ENCODE measurements at places on chromosomes 1 and 21. TPM values are rescaled to one million over a fixed set of nuclear protein-coding genes. Genes with fewer than 3 reads are reported as not detected.

TRIM17 gene
- total RNA-seq: 1.2 TPM

NSL1 gene
- 40.9 TPM for total RNA-seq

CYP4A11 gene
- total RNA-seq: not detected

C1QTNF12 gene
- 1.1 TPM for total RNA-seq

ICOSLG gene
- 2.8 TPM for total RNA-seq

FPGT gene
- 13.9 TPM for total RNA-seq

COL6A1 gene
- total RNA-seq: 0.57 TPM

RNU11 gene
- not detected for total RNA-seq

PROK1 gene
- total RNA-seq: not detected

CASQ1 gene
- not detected for total RNA-seq

CFHR1 gene
- not detected for total RNA-seq

MAGI3 gene
- total RNA-seq: 6.4 TPM

CD244 gene
- 0.14 TPM for total RNA-seq

SAMD13 gene
- 1.2 TPM for total RNA-seq

CSF1 gene
- total RNA-seq: 44.8 TPM

PLA2G2F gene
- not detected for total RNA-seq

ENTREP3 gene
- total RNA-seq: 34.8 TPM

C1orf185 gene
- total RNA-seq: not detected

IFNLR1 gene
- total RNA-seq: 6.6 TPM

TCEA3 gene
- 6.8 TPM for total RNA-seq

TFF3 gene
- not detected for total RNA-seq

EFNA1 gene
- 0.82 TPM for total RNA-seq

GPR37L1 gene
- not detected for total RNA-seq

AMY1B gene
- not detected for total RNA-seq

OR2AK2 gene
- not detected for total RNA-seq

WLS gene
- not detected for total RNA-seq

ZSCAN20 gene
- 3.4 TPM for total RNA-seq

IQGAP3 gene
- 16.0 TPM for total RNA-seq

TCHHL1 gene
- not detected for total RNA-seq

HSD3B2 gene
- total RNA-seq: not detected

DTL gene
- 114 TPM for total RNA-seq

CDCA8 gene
- total RNA-seq: 61.7 TPM

KRTAP7-1 gene
- total RNA-seq: not detected

SLC6A17 gene
- 0.07 TPM for total RNA-seq

CACNA1S gene
- not detected for total RNA-seq

UBE2U gene
- not detected for total RNA-seq

PDC gene
- total RNA-seq: not detected

SH2D1B gene
- total RNA-seq: not detected

LCE1D gene
- total RNA-seq: not detected

PGBD5 gene
- total RNA-seq: not detected

SMPDL3B gene
- total RNA-seq: 0.53 TPM

CLEC20A gene
- not detected for total RNA-seq

ARHGEF16 gene
- not detected for total RNA-seq

C1orf87 gene
- total RNA-seq: not detected

All from activated CD4-positive, alpha-beta T cell treated with anti-CD3 and anti-CD28 coated beads for 36 hours (primary cell).